ENCODE measurements at places on chromosomes 7 and 10. TPM values are rescaled to one million over a fixed set of nuclear protein-coding genes. Genes with fewer than 3 reads are reported as not detected.

DNA sequence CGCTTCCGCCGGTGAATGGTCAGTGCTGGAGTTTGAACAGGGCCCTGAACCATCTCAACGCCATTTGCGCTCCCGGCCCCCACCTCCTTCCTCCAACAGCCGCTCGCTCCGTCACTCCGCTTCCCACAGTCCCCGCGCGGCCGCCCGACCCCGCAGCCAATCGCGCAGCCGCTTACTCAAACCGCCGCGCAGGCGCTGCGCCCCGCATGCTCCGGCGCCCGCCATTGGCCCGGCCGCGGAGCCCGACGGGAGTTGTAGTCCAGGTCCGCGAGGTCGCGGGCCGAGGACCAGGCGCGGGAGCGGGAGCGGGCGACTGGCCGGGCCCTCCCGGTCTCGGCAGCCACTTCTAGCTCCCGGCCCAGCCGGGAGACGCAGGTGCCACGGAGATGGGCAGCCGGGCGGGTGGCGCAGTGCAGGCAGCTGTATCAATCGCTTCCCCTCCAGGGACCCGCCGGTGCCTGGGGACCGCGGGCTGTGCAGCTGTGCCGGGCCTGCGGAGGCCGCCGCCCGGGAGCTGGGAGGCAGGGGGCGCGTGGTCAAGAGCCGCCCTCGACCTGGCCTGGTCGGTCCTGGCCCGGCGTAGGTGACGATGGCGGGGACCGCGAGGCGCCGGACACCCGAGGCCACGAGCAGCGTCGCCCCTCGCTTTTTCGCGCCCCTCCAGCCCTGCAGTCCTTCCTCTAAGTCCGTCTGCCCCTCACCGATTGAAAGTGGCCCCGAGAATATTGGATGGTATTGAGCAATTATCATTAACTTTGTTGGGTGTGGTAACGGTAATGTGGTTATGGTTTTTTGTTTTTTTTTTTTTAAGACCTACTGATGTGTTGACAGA lies at the start of gene WAPL:
Gene WAPL, minus strand, starts transcription at position 115 of the 832 bp plus-strand sequence. CDS start 3,723 bp downstream, outside the sequence.
- DNase-seq = peak; percentile 96

DNA sequence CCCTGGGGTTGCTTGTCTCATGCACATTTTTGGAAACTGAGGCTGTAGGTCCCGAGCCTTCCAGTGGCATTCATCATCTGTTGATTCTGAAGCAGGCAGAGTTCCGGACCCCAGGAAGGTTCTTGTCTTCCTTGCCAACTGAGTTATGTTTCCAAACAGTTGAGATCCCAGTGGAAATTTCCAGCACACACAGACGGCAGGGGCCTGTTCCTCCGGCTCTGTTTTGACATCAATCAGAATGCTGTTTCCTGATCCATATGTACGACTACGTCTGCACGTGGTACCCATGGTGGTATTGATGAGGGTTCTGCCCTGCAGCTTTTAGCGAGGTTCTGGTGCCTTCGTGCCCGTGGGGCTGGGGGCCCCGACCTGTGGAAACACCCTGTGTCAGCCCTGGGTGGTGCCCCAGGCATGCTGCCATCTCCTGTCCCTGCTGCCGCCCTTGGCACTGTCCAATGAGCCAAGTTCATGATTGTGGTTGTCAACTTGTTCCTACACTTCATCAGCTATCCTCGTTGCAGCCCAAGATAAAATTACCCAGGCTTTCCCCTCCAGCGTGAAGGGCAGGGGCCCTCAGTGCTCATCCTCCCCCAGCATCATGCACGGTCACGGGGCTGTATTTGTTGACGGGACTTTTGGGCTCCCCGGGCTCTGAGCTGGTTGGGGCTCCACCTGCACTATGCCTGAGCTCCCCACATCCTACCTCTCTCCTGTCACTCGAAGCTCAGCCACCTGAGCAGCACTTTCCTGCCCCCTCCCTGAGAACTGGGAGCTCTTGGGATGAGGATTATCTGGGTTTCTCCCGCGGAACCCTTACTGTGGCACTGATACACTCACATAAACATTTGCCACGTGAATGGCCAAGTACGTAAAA lies 7.8 kb upstream of the DPYSL4 start:
- DNase-seq = no peak

The NME8 gene
- total RNA-seq = not detected

The FBXW4 gene
- 64.5 TPM for total RNA-seq

The GIMAP4 gene
- 113 TPM for total RNA-seq

The JAKMIP3 gene
- 0.22 TPM for total RNA-seq

Data from T-helper 17 cell (primary cell).